ENCODE measurements at places on chromosomes 1 and 21. TPM values are rescaled to one million over a fixed set of nuclear protein-coding genes. Genes with fewer than 3 reads are reported as not detected.

The RGS16 gene
- total RNA-seq: 2.6 TPM

The FHL3 gene
- total RNA-seq: 1.4 TPM

The SELE gene
- not detected for total RNA-seq

GRCh38 chr1:198158735-198159589, 2.2 kb downstream of the NEK7 start:
- H3K27ac ChIP-seq: peak overlapping the region; percentile 98
- no peaks in the 10 kb centered on the region for H3K27me3 ChIP-seq
- H3K4me3 ChIP-seq: peak overlapping the region; percentile 98
- DNase-seq: peak; percentile 83

GRCh38 chr1:17075470-17076255, 21.8 kb upstream of the SDHB start:
- H3K36me3 ChIP-seq: no peaks in the 10 kb centered on the region
- no peaks in the 10 kb centered on the region for H3K4me1 ChIP-seq
- no peak for DNase-seq
- H3K27ac ChIP-seq: no peak overlapping the region
- H3K27me3 ChIP-seq: no peaks in the 10 kb centered on the region
- H3K4me3 ChIP-seq: no peak overlapping the region

DNA sequence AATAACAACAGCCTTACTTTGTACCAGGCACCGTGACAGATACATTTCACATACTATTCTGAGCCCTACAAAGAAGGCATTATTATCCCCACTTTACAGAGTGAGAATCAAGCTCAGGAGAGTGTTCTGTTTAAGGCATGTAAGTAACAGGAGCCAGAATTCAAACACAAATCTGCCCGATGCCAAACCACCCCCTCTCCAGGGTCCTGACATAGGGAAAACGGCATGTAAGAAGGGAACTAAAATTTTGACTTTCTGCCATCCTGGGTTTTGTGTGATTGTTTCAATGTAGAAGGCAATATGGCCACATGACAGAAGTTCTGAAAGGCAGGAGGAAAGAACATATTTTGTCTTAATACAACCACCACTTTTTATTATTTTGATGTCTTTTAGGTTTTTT, 5.5 kb downstream of the FUCA1 start:
- H3K36me3 ChIP-seq: peaks cover 50% of the 10 kb centered on the region
- H3K27ac ChIP-seq: no peak overlapping the region
- DNase-seq: no peak
- H3K27me3 ChIP-seq: no peaks in the 10 kb centered on the region
- peaks cover 15% of the 10 kb centered on the region for H3K4me1 ChIP-seq
- no peak overlapping the region for H3K4me3 ChIP-seq

GRCh38 chr1:206923009-206923960, 1.5 kb upstream of the FCMR start:
- no peak overlapping the region for H3K4me3 ChIP-seq
- peak; percentile 62 for DNase-seq
- no peak overlapping the region for H3K27ac ChIP-seq
- peaks cover 30% of the 10 kb centered on the region for H3K4me1 ChIP-seq
- H3K27me3 ChIP-seq: no peaks in the 10 kb centered on the region

GRCh38 chr1:214662223-214662785, 59.3 kb downstream of the CENPF start:
- no peaks in the 10 kb centered on the region for H3K4me1 ChIP-seq
- no peak overlapping the region for H3K27ac ChIP-seq
- peaks cover 17% of the 10 kb centered on the region for H3K36me3 ChIP-seq
- no peak overlapping the region for H3K4me3 ChIP-seq

DNA sequence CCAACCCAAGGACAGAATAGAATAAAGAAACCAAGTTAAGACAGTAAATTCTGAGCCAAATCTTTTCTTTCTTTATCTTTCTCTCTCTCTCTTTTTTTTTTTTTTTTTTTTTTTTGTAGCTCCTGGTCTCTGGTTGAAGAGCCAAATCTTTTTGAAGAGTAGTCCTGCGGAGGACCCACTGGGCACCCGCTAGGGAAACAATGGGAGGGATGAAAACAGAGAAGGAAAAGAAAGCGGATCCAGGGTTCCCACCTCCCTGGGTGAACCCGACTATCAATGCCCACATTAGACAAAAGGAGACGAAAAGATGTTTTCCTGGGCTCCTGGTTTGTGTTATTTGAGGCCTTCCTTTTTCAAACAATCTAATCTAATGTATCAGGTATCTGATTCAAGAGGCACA, 49.8 kb upstream of the FBXO28 start:
- H3K36me3 ChIP-seq: no peaks in the 10 kb centered on the region
- H3K27me3 ChIP-seq: peaks cover 6% of the 10 kb centered on the region
- no peak overlapping the region for H3K4me3 ChIP-seq
- DNase-seq: no peak
- peaks cover 3% of the 10 kb centered on the region for H3K4me1 ChIP-seq
- no peak overlapping the region for H3K27ac ChIP-seq

DNA sequence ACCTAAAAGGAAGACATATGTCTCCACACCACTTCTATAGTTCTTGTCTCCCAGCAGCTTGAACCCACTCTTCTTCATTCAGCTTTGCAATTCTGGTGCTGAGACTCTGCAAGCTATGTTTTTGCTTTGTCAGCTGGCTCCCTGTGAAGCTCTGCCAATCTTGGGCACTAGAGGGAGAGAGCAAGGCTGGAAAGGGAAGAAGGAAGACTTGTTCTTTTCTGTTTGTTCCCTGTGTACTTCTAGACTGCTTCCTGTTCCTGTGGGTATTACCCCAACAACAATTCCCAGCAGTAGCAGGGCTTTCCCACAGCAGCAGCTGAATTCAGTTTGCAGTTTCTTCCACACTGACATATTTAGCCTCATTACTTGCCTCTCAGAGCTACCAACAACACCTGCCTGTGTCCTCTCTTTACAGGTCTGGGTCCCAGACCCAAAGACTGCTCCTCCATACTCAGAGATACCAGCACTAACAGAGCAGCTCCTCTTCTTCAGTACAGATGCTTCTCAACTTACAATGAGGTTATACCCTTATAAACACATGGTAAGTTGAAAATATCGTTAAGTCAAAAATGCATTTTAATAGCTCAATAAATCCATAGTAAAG, 275.2 kb upstream of the NEGR1 start:
- no peak overlapping the region for H3K4me3 ChIP-seq
- H3K27me3 ChIP-seq: no peaks in the 10 kb centered on the region
- H3K4me1 ChIP-seq: no peaks in the 10 kb centered on the region
- DNase-seq: no peak
- no peak overlapping the region for H3K27ac ChIP-seq

- H3K36me3 ChIP-seq: no peaks in the 10 kb centered on the region
- H3K27ac ChIP-seq: no peak overlapping the region
- DNase-seq: no peak
Observed at GRCh38 chr1:22761101-22761500, 50.5 kb downstream of the EPHB2 start.

DNA sequence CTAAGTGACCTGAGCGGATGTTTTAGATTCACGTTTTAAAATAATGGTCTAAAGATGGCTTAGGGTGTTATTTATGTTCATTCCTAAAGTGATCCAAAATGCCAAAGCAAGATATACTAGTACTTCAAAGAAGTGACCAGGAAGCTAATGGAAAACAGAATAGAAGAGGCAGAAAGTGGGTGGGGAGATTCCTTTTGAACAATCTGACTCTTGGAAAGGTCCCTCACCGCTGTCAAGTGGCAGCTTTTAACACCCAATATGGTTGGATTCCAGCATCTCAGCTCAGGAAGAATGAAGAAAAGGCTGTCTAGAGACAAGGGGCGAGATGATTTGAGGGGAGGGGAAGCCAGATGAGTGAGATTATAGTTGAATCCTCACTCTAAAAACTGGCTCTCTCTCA, 90.3 kb downstream of the SCMH1 start:
- no peaks in the 10 kb centered on the region for H3K27me3 ChIP-seq
- peaks cover 23% of the 10 kb centered on the region for H3K36me3 ChIP-seq
- no peak overlapping the region for H3K27ac ChIP-seq
- DNase-seq: no peak
- no peak overlapping the region for H3K4me3 ChIP-seq

DNA sequence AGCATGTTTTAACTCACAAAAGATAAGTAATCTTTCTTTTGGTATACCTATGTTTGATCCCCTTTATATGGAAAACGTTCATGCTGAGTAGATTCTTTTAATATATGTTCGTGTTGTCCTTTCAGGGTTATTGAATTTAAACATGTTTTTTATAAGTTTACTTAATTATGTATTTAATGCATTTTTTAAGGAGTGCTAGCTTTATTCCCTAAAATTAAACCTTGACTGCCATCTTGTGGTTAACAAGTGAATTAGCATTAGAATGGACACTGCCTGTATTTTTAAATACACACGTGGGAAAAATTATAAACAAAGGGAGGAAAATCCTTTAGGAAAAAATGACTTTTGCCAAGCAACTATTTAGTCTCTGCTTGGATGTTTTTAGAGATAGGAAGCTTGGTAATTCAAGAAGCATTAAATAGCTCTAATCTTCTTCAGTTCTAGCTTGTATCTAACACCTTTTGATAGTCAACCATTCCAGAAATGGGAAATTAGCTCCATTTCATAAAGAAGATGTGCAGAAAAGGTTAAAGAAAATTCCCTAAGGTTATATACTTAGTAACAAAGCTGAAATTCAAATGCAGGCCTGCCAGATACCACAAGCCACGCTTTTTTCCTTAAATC, 43.0 kb downstream of the UBE2U start:
- peaks cover 20% of the 10 kb centered on the region for H3K27me3 ChIP-seq
- H3K36me3 ChIP-seq: no peaks in the 10 kb centered on the region
- no peak for DNase-seq
- no peak overlapping the region for H3K4me3 ChIP-seq
- H3K27ac ChIP-seq: no peak overlapping the region

Data from activated B cell treated with CpG ODN at 0.5 μM for 24 hours (primary cell).